Fibroblast of skin of right biceps (primary cell): ENCODE measurements at places on chromosomes 16 and 17.

- peak; percentile 92 for DNase-seq
Observed at GRCh38 chr17:15262291-15263205, 2.6 kb downstream of the PMP22 start.

DNA sequence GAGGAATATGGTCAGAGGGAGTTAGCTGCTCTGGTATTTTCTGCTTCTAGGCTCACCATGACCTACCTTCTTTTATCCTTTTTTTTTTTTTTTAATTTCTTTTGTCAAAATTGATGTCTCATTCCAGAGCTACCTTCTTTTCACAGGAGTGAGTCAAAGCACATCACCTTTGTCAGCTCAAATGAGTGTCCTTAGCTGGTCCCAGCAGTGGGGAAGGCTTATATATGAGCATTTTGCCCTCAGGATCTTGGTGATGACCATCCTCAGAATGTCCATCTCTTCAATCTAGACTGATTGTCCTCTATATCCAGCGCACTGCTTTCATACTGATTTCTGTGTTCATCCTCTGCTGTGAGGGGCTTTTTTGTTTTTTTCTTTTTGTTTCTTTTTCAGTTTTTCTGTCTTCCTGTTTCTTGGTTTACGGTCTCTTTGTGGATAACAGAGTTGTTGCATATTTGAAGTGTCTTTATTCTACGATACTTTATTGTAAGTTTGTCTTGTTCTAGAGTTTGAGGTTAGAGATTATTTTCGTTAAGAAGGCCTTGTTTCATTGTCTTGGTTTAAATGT lies 24.9 kb downstream of the CBFB start:
- no peak for DNase-seq

DNA sequence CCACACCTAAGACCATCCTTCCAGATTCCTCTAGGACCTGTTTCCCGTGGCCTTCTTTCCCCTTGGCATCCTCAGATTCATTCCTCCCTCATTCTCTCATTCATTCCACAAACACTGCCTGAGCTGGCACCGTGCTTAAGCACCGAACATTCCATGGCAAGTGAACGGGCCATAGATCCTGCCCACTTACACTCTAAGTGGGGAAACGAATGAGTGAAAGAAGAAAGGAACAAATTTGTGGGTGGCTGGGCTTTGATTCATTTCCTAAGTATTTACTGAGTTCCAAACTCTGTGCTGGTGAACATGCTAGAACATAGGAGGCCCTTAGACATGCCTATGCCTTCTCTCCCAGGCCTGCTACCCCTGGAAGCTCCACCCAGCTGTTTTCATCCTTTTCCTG lies 30.0 kb downstream of the SRCIN1 start:
- DNase-seq: no peak

- no peak for DNase-seq
Observed at GRCh38 chr16:23453338-23454052, 506 bp upstream of the COG7 start.

DNA sequence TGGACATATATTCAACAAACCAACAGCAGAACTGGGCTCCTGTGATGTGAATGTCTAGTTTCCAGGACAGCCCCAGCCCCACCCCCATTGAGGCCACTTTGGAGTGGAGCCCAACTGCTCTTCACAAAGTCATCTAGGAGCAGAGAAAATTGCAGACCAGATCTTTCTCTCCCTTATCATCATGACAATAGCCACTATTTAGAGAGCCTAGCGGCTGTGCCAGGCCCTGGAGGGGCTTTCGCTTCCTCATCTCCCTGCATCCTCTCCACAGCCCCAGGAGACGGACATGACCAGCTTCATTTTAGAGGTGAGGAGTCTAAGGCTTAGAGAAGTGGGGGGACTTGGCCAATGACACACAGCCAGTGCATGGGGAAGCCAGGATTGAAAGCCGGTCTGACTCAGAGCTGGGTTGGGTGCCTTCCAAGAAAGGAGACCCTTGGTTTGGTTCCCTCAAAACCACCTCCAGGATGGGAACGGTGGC lies 1.4 kb downstream of the PRSS8 start:
- DNase-seq: peak; percentile 26

- no peak for DNase-seq
Observed at GRCh38 chr17:43134774-43135453, 9.8 kb upstream of the BRCA1 start.

GRCh38 chr16:86362155-86362849 lies 148.0 kb upstream of the FOXF1 start:
- DNase-seq: peak; percentile 40

DNA sequence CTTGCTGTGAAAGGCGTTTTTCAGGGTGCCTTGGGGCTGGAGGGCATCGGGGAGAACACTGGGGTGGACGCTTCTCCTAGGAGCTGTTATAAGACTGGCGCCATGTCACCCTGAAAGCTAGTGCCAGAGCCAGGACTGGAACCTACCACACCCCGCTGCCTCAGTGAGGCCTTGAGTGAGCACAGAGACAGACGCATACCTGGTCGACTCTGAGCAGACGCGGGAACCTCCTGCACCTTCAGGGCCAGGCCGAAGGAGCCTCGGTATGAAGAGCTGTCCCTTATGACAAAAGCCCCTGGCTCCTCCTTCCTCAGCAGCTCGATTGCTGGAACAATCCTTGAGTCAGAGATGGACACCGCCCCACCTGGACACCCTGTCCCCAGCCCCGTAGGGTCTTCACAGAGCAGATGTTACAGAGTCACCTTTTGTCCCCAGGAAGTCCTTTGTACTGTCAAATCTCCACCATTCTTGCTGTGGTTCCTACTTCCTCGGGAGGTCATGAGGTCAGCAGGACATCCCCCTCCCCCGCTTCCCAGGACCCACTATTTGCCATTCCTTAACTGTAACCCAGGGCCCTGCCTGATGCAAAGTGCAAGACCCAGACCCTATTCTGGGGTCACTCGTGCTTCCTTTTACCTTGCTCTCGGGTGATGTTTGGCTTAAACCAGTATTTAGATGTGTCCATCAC lies 17.0 kb downstream of the TNS4 start:
- DNase-seq: no peak

DNA sequence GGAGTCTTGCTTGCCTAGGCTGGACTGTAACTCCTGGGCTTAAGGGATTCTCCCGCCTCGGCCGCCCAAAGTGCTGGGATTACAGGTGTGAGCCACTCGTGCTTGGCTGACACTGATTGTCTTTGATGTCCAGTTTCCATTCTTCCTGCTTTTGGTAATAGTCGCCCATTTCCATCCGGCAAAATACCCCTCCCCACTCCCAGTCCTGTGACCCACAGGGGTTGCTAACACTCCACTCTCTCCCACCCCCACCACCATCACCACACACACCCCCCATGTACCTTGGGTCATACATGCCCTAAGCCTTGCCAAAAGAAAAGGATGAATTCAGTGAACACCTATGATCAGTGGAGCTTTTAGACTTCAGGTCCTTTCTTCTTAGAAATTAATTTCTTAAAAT lies 52.8 kb upstream of the MYH10 start:
- DNase-seq: no peak
